ENCODE measurements at places on chromosomes 3 and 15. TPM values are rescaled to one million over a fixed set of nuclear protein-coding genes. Genes with fewer than 3 reads are reported as not detected.

Gene RLBP1
- total RNA-seq = not detected

Gene HCN4
- total RNA-seq = not detected

Gene SNX22
- total RNA-seq = 0.12 TPM

Gene PLSCR2
- not detected for total RNA-seq

Gene SNTN
- not detected for total RNA-seq

Gene ZFYVE19
- total RNA-seq = 16.0 TPM

Gene LTF
- total RNA-seq = not detected

Gene CHRNB4
- not detected for total RNA-seq

Gene DPPA4
- total RNA-seq = not detected

Gene CDHR4
- not detected for total RNA-seq

Gene MME
- 143 TPM for total RNA-seq

Gene RNF123
- total RNA-seq = 23.7 TPM

Gene CLSTN2
- 0.58 TPM for total RNA-seq

Gene ZNF770
- total RNA-seq = 13.3 TPM

Gene ACKR4
- 0.23 TPM for total RNA-seq

Gene APOD
- 33.1 TPM for total RNA-seq

Gene GAP43
- total RNA-seq = under 0.01 TPM

Gene PPARG
- 16.6 TPM for total RNA-seq

Data from pericardium fibroblast (primary cell).